SK-N-SH (cell line): ENCODE measurements at places on chromosomes 3 and 15. TPM values are rescaled to one million over a fixed set of nuclear protein-coding genes. Genes with fewer than 3 reads are reported as not detected.

GRCh38 chr3:123734527-123734902, 149.6 kb downstream of the MYLK start:
- peaks cover 2% of the 10 kb centered on the region; the same call in 1 of the 2 replicates for H3K4me1 ChIP-seq
- H3K36me3 ChIP-seq: peaks cover 79% of the 10 kb centered on the region
- no peak overlapping the region for H3K4me3 ChIP-seq
- DNase-seq: no peak

DNA sequence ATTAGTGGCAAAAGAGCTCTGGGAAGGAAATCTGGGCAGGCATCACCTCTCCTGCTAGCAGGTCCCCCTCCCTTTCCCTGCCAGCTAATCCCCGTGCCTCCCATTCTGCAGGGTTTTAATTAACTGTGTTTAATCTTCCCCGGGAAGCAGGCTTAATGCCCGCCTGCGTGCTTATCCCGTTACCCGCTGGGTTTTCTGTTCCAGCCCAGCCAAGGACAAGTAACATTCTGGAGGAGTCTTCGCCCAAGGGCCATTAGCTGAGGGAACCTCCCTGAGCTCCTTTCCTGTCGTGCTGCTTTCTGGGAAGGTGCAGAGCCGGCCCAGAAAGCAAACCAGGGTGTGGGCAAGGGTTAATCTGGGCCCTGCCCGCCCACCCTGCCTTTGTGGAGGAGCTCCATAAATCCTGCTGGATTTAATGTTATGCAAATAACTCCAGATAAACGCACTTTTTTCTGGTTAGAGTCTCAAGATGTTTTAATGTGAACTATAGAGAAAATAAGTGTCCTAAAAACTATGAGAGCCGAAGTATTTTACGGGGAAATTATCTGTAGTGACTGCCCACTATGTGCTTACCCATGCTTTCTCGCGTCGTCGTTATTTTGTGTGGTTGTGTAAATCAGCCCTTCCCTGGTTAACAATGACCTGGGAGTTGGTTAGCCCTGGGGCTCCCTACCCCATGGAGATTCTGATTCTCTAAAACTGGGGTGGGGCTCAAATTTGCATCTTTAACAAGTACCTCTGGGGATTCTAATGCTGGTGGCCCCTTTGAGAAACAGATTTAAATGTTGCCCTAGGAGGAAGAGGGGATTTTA, 25.9 kb downstream of the TRIM71 start:
- H3K27ac ChIP-seq: no peak overlapping the region
- no peak for DNase-seq
- no peaks in the 10 kb centered on the region; the same call in 1 of the 2 replicates for H3K4me1 ChIP-seq
- no peaks in the 10 kb centered on the region for H3K36me3 ChIP-seq
- H3K4me3 ChIP-seq: no peak overlapping the region
- H3K27me3 ChIP-seq: no peaks in the 10 kb centered on the region

GRCh38 chr3:146077181-146077580, 83.8 kb downstream of the PLOD2 start:
- H3K27me3 ChIP-seq: no peaks in the 10 kb centered on the region
- no peak overlapping the region for H3K27ac ChIP-seq
- H3K36me3 ChIP-seq: no peaks in the 10 kb centered on the region
- no peaks in the 10 kb centered on the region for H3K4me1 ChIP-seq

DNA sequence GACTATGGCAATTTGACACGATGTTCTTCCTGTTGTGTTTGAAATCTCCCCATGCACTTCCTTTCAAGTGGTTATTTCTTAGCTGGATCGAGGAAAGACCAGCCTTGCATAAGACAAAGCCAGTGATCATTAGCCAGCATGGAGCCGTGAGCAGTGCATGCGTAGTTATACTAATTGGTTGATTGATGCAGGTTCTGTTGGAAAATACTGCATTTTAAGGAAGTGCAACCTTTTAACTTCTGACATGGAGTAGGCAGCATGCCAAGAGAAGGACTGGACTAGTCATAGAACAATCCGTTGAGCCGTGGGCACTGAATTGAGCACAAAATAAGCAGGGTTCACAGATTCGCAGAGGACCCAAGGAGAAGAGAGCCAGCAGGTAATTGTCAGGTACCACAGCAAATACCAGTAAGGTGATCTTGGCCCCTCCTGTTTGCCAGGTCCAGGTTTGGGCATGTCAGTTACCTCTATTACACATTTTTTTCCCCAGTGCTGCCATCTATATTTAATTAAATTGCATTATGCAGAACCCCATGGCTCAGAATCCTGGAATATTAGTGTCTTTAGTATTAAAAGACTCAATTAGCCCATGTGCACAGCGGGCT, 29.0 kb upstream of the BCL6 start:
- no peak for DNase-seq
- H3K36me3 ChIP-seq: no peaks in the 10 kb centered on the region
- H3K27me3 ChIP-seq: no peaks in the 10 kb centered on the region
- no peaks in the 10 kb centered on the region for H3K4me1 ChIP-seq
- no peak overlapping the region for H3K27ac ChIP-seq
- no peak overlapping the region for H3K4me3 ChIP-seq

- peak overlapping the region; percentile 2; the same call in 1 of the 2 replicates for H3K27ac ChIP-seq
- peak; percentile 17 for DNase-seq
- no peak overlapping the region for H3K4me3 ChIP-seq
- H3K36me3 ChIP-seq: peaks cover 89% of the 10 kb centered on the region
- no peaks in the 10 kb centered on the region for H3K27me3 ChIP-seq
- H3K4me1 ChIP-seq: peaks cover 13% of the 10 kb centered on the region; the same call in 1 of the 2 replicates
Measured at GRCh38 chr3:184322731-184323487, 8.5 kb downstream of the EIF4G1 start.

- H3K27ac ChIP-seq: no peak overlapping the region
- H3K27me3 ChIP-seq: no peaks in the 10 kb centered on the region
- DNase-seq: no peak
- peaks cover 18% of the 10 kb centered on the region; the same call in 1 of the 2 replicates for H3K36me3 ChIP-seq
- no peaks in the 10 kb centered on the region for H3K4me1 ChIP-seq
Measured at GRCh38 chr3:10149226-10149625, 7.6 kb downstream of the VHL start.

DNA sequence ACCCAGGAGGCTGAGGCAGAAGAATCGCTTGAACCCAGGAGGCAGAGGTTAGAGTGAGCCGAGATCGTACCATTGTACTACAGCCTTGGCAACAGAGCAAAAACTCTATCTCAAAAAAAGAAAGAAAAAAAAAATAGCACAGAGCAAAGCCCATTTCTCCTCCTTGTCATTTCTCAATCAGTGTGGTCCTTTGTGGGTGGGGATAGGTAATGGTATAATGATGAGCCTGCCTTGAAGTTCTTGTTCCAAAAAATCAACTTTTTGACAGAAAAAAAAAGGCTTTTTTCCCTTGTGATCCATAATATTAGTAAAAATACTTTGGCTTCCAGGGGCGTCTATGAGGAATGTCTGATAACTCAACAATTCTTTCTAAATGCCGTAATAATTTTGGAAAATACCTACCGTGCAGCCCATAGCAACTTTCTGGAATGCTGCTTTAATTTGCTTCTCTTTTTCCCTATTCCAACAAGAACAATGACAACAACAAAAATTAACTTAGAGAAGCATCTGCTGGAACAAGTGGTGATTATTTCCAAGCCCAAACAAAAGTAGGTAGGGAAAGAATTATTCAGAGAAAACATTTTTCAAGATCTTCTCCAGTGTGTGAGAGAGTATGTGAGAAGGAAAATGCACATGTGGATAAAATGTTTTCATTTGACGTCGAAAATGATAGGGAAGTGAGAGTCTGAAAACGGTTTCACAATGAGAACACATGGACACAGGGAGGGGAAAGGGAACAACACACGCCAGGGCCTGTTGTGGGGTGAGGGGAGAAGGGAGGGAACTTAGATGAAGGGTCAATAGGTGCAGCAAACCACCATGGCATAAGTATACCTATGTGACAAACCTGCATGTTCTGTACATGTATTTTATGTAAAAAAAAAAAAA, 337.8 kb downstream of the RBMS3 start:
- H3K4me3 ChIP-seq: no peak overlapping the region
- H3K36me3 ChIP-seq: no peaks in the 10 kb centered on the region
- H3K4me1 ChIP-seq: no peaks in the 10 kb centered on the region
- H3K27ac ChIP-seq: no peak overlapping the region

GRCh38 chr15:91521548-91521947, 332.0 kb upstream of the SLCO3A1 start:
- H3K4me3 ChIP-seq: no peak overlapping the region
- H3K36me3 ChIP-seq: no peaks in the 10 kb centered on the region
- no peak for DNase-seq
- H3K27ac ChIP-seq: no peak overlapping the region; the same call in 1 of the 2 replicates
- no peaks in the 10 kb centered on the region for H3K27me3 ChIP-seq
- no peaks in the 10 kb centered on the region for H3K4me1 ChIP-seq

DNA sequence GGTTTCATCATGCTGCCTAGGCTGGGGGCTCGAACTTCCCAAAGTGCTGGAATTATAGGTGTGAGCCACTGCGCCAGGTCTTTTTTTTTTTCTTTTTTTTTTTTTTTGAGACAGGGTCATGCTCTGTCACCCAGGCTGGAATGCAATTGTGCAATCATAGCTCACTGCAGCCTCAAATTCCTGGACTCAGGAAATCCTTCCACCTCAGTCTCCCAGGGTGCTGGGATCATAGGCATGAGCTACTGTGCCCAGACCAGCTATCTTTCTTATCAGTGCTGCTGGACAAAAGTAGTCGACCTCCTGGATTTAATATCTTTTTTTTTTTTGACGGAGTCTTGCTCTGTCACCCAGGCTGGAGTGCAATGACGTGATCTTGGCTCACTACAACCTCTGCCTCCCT, 60.8 kb downstream of the TFDP2 start:
- H3K27me3 ChIP-seq: no peaks in the 10 kb centered on the region
- H3K4me3 ChIP-seq: no peak overlapping the region
- H3K27ac ChIP-seq: no peak overlapping the region
- no peaks in the 10 kb centered on the region for H3K36me3 ChIP-seq

GRCh38 chr3:5494905-5495519, 307.5 kb downstream of the EDEM1 start:
- no peaks in the 10 kb centered on the region for H3K27me3 ChIP-seq
- H3K4me3 ChIP-seq: no peak overlapping the region
- no peaks in the 10 kb centered on the region for H3K4me1 ChIP-seq
- DNase-seq: no peak
- no peaks in the 10 kb centered on the region for H3K36me3 ChIP-seq
- no peak overlapping the region for H3K27ac ChIP-seq

DNA sequence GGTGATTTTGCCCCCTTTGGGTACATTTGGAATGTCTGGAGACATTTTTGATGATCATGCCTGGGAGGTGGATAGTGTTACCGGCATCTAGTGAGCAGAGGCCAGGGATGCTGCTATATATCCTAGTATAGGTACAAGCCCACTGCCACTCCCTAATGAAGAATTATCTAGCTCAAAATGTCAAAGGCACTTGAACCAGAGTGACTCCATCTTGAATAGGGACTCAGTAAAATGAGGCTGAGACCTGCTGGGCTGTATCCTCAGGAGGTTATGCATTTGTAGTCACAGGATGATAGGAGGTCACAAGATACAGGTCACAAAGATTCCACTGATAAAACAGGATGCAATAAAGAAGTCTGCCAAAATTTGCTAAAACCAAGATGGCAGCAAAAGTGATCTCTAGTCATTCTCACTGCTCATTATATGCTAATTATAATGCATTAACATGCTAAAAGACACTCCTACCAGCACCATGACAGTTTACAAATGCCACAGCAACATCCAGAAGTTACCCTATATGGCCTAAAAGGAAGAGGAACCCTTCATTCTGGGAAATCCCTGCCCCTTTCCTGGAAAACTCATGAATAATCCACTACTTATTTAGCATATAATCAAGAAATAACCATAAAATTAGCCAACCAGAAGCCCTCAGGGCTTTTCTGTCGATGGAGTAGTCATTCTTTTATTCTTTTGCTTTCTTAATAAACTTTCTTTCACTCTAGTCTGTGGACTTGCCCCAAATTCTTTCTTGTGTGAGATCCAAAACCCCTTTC, 40.0 kb upstream of the FAM3D start:
- H3K4me1 ChIP-seq: no peaks in the 10 kb centered on the region
- no peaks in the 10 kb centered on the region for H3K36me3 ChIP-seq
- no peak overlapping the region for H3K27ac ChIP-seq
- no peak for DNase-seq

GRCh38 chr3:18124501-18124900, 300.6 kb downstream of the SATB1 start:
- H3K4me3 ChIP-seq: no peak overlapping the region
- no peak for DNase-seq
- H3K36me3 ChIP-seq: no peaks in the 10 kb centered on the region
- H3K4me1 ChIP-seq: peaks cover 20% of the 10 kb centered on the region

TPRA1 gene
- polyA plus RNA-seq: 26.3 and 31.6 TPM in 2 replicates

GPD1L gene
- polyA plus RNA-seq: 6.1 and 7.7 TPM in 2 replicates

HYPK gene
- 8.9 and 11.5 TPM in 2 replicates for polyA plus RNA-seq
